Calu3 (cell line): ENCODE measurements at places on chromosomes 7 and 10. TPM values are rescaled to one million over a fixed set of nuclear protein-coding genes. Genes with fewer than 3 reads are reported as not detected.
A peak's percentile ranks its signal among the peaks of the same experiment; 100 is the strongest.

MYOF gene
- total RNA-seq = 468 and 474 TPM in 2 replicates

GRCh38 chr7:101557421-101557820, 71.7 kb downstream of the MYL10 start:
- no peak for DNase-seq

DNA sequence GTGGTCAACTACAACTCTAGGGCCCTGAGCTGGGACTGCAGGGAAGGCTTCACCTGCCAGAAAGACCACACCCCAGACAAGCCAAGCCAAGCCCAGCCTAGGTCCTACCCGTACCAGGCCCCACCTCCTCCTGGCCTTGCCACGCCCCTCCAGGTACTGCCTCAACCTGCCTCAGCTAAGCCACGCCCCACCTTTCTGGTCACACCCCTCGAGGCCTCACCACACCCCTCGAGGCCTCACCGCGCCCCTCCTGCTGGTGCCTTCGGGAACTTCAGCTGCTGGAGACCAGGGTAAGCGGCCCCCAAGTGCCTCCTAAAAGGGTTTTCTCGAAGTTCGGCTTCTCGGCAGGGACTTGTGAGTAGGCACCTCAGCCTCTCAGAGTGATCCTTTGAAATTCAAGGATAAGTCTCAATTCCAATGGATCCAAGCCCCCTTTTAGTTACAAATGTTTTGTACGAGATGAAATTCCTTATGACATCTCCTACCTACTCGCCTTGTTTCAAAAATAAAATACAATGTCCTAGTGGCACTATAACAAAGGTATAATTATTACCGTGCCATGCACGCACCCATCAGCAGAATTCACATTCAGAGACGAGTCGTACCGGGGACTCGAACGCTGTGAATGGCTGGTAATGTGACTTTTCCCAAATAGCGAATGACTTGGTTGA, 171.2 kb downstream of the ARHGAP21 start:
- DNase-seq = peak; percentile 89

ZFAND2A gene
- 51.2 and 56.6 TPM in 2 replicates for total RNA-seq

GRCh38 chr7:28041508-28042314, 138.9 kb downstream of the JAZF1 start:
- DNase-seq = no peak

DNA sequence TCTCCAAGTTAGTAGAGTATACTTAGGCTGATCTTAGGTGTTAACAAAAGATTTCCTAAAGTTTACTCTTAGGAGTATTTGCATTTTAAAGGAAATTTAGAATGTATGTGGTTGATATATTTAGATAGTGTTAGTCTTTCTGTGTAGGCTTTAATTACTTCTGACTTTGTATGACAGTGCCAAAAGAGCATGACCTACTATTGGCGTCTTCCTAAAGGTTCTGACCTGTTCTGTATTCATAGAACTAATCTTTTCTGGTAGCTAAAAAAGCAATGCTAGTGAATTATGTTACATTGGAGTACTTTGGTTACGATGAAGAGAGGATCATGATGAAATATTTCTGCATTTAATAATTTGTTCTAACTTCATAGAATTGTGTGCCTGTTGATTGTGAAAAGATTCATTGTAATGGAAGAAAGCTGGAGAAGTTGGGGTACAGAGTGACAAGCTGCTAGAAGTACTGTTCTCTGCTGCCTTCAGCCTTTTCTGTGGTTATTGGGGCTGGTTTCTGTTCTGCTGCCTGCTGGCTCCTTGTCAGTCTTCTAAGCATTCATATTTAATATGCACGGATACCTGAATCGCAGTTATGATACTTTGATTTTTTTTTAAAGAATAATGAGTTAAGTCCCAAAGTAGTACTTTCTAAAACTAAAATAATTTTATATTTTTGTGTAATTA, 13.2 kb downstream of the WAC start:
- no peak for DNase-seq

- no peak for DNase-seq
Measured at GRCh38 chr10:80416479-80417098, 8.2 kb downstream of the PRXL2A start.

DNA sequence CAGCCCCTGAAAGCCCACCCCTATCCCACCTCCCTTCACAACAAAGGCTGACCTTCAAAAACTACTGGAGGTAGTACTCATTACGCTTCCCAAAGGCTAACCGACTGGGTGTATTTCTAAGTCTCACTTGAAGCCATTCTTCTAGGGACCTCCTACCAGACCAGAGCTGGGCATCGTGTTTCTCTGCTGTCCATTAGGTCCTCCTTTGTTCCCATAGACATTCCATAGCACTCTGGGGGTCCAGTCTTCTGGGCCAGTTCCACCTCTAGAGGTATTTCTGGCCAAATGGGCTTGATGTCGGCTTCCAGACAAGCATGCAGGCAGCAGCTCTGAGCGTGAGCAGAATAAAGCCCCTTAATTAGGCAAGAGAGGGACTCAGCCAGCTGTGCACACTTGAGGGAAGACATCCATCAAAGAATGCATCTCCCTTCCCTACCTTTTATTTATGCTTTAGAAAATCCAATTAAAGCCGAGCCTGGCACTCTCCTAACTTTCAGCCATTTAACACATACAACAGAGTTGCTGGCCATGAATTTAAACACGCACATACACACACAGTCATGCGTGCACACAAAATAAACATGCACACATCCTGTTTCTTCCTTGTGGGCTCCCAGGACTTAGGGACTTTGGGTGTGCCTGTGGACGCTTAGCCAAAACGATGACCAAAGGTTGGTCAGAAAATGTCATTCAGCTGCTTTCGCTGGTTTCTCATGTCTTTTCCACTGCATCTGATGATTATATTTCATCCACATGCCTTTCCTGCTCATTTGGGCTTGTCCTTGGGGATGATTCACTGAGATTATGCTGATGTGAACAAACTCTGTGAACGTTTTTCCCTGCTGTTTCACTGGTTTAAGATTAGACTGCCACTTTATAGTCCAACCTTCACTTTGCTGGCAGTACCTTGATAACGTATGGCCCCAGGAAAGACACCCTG, 362.0 kb upstream of the NFE2L3 start:
- no peak for DNase-seq

DNA sequence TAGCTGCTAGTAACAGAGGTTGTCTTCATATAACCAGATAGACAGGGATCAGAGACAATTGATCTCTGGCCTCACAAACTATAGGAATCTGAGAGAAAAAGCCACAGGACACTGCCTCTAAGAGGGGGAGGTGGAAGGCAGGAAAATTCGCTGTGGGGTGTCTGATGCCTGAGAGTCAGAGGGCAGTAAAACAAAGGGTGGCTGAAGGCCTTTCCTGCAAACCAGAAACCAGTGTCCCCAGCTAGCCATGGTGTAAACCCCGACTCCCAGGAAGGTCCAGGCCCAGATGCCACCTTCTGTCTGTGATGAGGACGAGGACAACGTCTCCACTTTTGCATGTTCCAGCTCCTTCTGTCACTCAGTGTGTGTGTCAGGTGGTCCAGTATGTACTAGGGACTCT, 215.1 kb downstream of the ADARB2 start:
- DNase-seq = no peak
